ENCODE measurements at places on chromosomes 2 and 18. TPM values are rescaled to one million over a fixed set of nuclear protein-coding genes. Genes with fewer than 3 reads are reported as not detected.

Gene INO80C
- 5.9 TPM for total RNA-seq

Gene C2orf76
- total RNA-seq, result 5.9 TPM

Gene RMC1
- 25.2 TPM for total RNA-seq

Gene CNPPD1
- total RNA-seq, result 13.4 TPM

Gene KCNG2
- total RNA-seq, result not detected

Gene C2orf72
- under 0.01 TPM for total RNA-seq

Gene SCG2
- total RNA-seq, result 0.33 TPM

Gene SCN3A
- total RNA-seq, result not detected

Gene EGR4
- not detected for total RNA-seq

Gene SIGLEC15
- total RNA-seq, result not detected

Gene KRTCAP3
- total RNA-seq, result 8.2 TPM

Gene UGT1A10
- not detected for total RNA-seq

Gene LBX2
- total RNA-seq, result 1.8 TPM

Gene ERICH2
- total RNA-seq, result not detected

Gene SERPINB5
- total RNA-seq, result 24.2 TPM

Gene TFPI
- total RNA-seq, result 116 TPM

Gene CPLX4
- not detected for total RNA-seq

Gene CCDC141
- not detected for total RNA-seq

Gene TYMS
- total RNA-seq, result 17.7 TPM

Gene CREG2
- not detected for total RNA-seq

Gene LPIN2
- 20.3 TPM for total RNA-seq

Gene MGAT5
- 18.8 TPM for total RNA-seq

Gene SCTR
- total RNA-seq, result not detected

Gene FBXO48
- 0.33 TPM for total RNA-seq

Gene ADD2
- not detected for total RNA-seq

Gene EXOC6B
- total RNA-seq, result 31.0 TPM

Gene ACOXL
- not detected for total RNA-seq

Gene RPRD1A
- 18.8 TPM for total RNA-seq

Gene CIDEA
- not detected for total RNA-seq

Gene GCG
- total RNA-seq, result not detected

Gene STAT4
- 12.3 TPM for total RNA-seq

Gene CAVIN2
- total RNA-seq, result 4.2 TPM

Gene ITSN2
- 21.8 TPM for total RNA-seq

Gene ECEL1
- not detected for total RNA-seq
